ENCODE measurements at places on chromosomes 4 and X.
A peak's percentile ranks its signal among the peaks of the same experiment; 100 is the strongest.

GRCh38 chrX:30219372-30219771, 4.0 kb downstream of the MAGEB2 start:
- DNase-seq: no peak

DNA sequence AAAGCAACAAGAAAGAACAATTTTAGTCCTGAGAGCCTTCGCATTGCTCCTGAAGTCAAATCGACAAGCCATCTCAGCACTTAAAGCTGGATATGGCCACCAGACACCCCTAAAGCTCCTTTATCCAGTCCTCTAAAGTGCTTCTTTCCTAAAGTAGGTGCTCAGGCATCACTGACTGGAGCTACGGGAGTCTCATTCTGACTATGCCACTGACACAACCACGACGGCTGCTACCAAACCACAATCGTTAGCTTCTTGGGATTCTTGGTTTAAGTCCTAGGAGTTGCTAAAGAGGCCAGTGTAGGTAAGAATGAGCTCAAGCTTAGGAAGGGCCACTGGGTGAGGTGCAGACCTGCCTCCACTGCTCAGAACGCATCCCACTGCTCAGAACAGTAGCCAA, 1.0 kb downstream of the SLC10A6 start:
- DNase-seq: no peak

DNA sequence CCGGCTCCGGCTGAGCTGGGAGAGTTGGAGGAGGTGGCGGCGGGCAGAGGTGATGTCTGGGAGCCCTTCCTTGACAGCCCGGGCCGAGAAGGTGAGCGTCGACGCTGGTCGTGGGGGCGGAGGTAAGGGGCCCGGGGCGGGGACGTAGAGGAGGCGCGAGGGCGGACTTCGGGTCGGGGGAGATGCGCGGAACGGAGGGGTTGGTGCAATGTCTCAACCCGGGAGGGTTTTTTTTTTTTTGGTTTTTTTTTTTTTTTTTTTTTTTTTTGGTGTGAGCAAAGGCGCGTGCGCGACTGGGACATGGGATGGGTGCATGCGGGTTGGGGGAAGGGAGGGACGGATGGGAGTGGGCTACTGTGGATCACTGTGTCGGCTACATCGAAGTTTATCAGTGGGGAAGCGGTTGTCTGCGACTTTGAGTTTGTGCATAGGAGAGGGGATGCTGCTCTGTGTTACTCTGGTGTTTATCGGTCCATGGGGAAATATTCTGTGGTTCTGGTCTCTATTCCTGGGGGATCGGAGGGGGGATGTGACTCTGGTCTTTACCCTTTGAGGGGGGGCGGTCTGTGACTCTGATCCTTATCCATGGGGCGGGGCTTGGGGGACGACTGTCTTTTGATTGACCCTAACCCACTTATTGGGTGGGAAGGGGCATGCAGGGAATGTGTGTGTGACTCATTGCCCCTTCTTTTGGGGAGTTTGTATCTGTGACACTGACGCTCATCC, 537 bp downstream of the RBM10 start:
- no peak for DNase-seq

GRCh38 chr4:154367659-154368058, 123.9 kb downstream of the DCHS2 start:
- no peak for DNase-seq

- DNase-seq: no peak
These were observed 204.6 kb upstream of the DIAPH2 start for GRCh38 chrX:96480081-96480480.

GRCh38 chr4:123922847-123923246, 526.3 kb downstream of the SPRY1 start:
- DNase-seq: no peak

DNA sequence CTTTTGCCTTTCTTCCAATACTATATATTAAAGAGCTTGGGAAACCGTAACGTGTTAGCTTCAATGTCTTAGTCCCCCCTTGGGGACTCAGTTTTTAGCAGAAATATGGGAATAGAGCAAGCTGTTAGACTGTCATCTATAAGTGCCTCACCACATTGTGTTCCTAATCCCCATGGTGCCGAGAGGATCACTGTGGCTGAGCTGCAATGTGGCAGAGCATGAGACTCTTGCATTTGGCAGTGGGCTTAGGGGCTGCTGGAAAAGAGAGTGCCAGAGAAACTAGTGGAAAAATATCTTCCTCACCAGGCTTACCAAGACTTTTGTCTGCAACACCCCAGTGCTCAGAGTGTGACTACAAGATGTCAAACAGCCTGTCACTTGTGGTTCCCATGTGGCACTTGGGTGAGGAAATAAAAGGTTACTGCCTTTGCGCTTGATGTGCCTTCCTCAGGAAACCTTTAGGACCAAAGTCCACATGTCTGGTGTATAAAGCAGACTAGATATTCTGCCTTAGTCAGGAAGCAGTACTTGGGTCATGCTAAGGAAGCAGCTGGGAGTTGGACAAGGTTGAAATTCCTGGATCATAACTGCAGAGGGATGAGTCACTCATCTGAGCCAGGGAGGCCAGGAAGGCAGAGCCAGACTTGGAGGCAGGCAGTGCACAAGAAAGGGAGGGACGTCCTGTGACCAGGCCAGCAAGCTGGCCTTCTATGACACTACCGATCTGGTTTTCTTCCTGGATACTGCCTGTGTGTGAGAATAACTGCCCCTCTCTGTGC, 9.7 kb upstream of the MAGEA4 start:
- DNase-seq: no peak

DNA sequence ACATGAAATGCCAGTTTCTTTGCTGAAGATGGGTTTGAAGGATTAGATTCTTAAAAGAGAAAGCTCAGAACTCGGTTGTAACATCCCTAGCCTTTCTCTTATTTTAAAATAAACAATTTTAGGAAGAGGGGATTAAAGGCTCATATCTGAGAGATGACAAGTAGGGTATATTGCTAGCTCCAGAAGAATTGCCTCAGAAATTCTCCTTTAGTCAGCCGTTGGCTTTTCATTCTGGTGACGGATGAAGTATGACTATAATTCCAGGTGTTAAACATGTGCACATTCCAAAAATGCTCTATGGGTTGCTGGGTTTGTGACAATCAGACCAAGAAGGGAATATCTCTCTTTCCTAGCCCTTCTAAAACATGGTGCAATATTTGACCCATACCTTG, 17.8 kb downstream of the DKK2 start:
- no peak for DNase-seq

GRCh38 chr4:110959041-110959643, 336.3 kb upstream of the PITX2 start:
- no peak for DNase-seq

GRCh38 chrX:69389101-69389501, 115.0 kb upstream of the NALF2 start:
- no peak for DNase-seq

GRCh38 chr4:156865451-156865850, 106.1 kb downstream of the PDGFC start:
- DNase-seq: no peak

DNA sequence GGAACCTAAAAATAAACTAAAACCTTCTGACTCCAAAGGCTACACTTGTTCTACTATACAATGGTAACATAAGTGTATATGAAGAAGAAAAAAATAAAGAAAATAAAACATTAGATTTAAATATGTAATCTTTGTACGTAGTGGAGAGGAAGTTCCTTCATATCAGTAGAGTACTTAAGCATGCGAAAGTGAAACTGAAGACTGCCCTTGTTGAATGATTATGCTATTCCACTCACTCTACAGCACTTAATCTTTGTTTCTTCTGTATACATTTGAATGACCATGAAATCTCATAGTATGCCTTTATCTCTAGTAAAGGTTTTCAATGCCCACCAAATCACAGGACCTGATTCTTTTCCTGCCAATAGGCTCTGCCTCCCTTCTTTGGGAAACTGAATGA, 78.9 kb downstream of the NDST3 start:
- DNase-seq: no peak

- DNase-seq: no peak
These were observed 688 bp upstream of the EVC start for GRCh38 chr4:5710065-5710960.

DNA sequence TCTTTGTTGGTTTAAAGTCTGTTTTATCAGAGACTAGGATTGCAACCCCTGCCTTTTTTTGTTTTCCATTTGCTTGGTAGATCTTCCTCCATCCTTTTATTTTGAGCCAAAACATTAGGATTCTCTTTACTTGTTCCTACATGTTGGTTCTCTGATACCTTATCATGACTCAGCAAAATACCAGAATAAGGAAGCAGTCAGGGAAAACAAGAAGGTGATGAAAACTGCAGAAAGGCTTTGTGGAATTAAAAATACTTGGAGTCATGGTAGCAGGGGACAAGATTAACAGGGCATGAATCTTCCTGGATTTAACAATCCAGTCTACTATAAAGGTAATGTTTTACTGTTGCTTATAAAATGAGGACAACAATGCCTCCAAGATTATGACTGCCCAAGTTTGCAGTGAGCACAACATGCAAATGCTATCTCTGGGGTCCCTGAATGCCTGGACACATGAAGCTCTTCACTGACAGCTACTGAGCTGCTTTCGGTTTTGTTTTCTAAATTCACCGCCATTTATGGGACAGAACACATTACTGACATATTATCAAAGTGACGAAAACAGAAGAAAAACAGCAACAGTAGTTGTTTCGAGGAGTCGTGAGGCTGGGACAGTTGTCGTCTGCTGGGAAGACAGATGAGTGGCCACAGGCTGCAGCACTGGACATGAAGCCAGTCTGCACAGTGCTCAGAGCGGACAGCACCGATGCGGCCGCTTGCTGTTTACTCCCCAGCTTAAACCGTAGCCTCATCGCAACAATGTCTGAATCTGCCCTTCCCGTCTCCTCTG, 174.5 kb upstream of the DKK2 start:
- no peak for DNase-seq

DNA sequence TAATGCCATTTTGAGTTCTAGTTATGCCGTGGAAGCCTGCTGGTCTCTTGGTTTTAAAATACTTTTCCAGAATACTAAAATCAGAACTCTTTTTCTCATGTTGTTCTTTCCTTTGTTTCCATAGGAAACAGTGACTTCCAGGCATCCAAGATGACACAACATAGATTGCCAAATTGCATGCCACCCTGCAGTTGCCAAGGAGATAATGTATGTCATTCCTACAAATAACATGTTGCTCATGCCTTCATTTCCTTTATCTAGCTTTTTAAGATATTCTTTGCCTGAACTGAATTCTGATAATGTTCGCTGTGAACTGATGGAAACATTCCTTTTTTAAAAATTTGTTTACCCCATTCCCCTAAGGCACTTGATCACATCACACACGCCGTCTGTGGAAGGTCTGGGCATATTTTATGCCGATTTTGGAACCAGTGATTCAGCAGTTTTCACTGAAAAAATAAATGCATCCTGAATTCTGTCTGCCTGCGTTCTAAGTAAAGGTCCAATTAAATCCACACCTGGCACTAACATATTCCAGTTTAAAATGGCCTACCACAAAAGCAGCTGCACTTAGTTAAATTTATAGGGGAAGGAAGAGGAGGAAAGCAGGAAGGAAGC, 38.0 kb upstream of the COX7B2 start:
- DNase-seq: no peak

DNA sequence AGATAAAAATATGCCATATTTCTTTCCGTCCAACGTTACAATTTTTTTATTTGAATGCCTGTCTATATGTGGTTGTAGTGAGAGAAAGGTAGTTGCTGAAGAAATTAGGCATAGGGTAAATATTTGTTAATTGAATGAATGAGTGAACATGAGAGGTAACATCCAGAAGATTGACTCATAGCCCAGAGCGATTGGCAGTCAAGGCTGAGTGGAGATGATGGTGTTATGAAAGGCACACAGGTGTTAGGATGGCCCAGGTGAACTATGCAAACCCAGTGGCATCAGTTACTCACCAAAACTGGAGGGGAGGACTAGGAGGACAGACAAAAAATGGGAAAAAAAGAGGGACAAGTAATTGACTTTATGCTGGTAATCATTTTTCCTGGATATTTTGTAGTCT, 31.7 kb upstream of the SPRY1 start:
- no peak for DNase-seq

- no peak for DNase-seq
These were observed 118.3 kb downstream of the CDKL5 start for GRCh38 chrX:18543738-18544137.

DNA sequence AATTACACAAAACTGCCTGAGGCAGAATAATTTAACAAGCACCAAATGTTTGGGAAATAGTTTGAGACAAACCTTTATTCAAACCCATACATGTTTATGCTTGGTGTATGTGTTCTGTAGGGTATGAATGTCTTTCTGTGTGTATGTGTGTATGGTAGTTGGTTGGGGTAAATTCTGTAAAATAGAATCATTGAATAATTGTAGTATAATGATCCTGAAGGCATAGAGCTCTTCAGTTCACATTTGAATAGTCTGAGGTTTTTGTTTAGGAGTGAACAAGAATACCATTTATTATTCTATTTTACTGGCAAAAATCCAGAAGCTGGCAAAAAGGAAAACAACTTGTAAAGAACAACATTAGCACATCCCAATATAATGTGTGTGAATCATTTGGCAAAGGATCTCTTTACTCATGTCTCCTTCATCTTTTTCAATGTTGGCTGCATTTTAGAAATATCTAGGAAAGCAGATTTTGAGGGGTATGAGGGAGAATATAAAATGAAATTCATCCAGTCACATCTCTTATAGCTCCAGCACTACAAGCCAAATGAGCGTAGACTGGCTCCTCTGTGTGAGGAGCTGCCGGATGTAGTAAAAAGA, 360.0 kb downstream of the CHIC1 start:
- DNase-seq: no peak

GRCh38 chr4:91488946-91489345, 814.8 kb upstream of the GRID2 start:
- no peak for DNase-seq

GRCh38 chr4:104064646-104065577, 345.1 kb upstream of the TACR3 start:
- DNase-seq: peak; percentile 25

GRCh38 chr4:61202638-61203435, 2.7 kb downstream of the ADGRL3 start:
- DNase-seq: peak; percentile 15

- no peak for DNase-seq
These were observed 132.9 kb downstream of the RAP1GDS1 start for GRCh38 chr4:98394134-98394533.

DNA sequence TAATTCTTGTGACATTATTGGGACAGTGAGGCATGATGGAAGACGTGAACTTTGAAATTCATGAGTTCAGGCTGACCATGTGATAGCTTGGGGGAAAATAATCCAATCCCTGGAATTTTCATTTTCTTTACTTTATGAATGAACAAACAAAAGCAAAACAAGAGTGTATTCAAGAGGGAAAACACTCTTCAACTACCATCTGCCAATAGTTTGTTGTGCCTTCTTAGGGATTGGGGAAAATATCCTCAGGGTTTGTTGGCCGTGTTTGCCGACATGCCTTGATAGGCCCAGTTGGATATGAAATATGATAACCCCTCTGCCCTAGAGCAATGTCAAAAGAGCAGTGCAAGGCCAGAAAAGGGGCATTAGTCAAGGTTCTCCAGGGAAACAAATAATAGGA, 80.8 kb upstream of the CLNK start:
- DNase-seq: no peak

All from progenitor cell of endocrine pancreas (in vitro differentiated cells).